GM12891 (cell line): ENCODE measurements at places on chromosomes 5 and 9.

DNA sequence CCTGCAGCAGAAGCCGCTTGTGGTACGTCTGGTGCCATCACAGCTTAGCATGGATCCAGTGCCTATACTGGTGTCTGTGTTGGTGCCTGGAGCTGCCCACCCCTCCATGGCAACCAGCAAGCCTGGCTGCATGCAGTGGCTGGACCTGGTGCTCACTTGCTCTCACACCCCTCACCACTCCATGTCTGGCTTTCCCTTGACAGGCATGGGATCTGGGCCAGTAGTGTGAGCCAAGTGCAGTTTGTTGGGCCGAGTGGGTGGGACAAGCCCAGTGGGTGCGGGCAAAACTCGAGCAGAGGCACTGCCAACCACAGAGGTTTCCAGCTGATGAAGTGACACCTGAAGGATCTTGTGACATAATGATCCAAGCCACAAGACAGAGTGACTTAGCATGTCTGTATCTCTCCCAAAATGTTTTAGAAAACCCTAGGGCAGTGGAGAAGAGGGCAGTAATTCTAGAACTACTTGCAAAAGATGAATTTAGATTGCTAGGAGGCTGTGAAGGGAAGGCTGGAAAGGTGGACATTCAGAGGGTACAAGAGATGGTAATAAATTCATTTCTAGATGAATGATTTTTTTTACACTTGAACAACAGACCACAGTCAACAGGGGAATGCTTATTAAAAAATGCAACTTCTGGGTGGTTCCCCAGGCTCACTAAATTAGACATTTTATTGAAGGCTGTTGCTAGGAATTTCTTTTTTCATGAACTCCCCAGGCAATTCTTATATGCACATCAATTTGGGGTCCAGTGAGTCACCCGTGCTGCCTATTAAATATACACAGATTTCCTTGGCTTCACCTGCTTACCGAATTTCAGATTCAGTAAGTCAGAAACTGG lies 660.3 kb downstream of the TLR4 start:
- no peak for DNase-seq

DNA sequence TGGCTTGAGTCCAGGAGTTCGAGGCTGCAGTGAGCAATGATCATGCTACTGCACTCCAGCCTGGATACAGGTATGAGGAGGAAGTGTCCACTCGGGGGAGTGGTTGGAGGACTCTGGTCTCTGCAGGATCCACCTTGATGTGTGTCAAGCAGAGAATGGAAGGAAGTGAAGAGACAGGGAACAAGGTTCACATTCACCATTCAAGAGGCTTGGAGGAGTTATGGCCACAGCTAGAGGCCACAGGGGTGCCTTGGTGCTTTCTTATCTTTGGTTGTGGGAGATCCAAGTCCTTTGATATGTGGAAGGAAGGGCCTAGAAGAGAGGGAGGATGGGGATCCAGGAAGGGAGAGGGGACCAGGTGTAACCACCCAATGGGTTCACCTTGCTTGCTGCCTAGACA lies 5.4 kb upstream of the CERCAM start:
- no peak for DNase-seq

DNA sequence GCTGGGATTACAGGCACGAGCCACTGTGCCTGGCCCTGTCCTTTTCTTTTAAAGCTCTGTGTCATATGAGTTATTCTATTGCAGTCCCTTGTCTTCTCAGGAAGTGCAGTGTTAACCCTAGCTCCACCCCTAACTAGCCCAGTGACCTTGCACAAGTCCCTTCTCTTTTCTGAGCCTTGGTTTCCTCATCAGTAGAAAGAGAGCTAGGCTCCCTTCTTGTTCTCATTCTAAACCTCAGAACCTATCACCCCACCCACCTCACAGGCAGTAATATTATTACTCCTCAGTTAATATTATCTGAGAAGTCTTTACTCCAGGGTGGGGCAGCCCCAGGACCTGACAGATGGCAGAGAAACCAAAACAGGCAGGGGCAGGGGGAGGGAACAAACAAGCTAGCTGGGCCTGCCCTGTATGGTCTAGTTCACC lies 7.2 kb downstream of the CYFIP2 start:
- DNase-seq = no peak

DNA sequence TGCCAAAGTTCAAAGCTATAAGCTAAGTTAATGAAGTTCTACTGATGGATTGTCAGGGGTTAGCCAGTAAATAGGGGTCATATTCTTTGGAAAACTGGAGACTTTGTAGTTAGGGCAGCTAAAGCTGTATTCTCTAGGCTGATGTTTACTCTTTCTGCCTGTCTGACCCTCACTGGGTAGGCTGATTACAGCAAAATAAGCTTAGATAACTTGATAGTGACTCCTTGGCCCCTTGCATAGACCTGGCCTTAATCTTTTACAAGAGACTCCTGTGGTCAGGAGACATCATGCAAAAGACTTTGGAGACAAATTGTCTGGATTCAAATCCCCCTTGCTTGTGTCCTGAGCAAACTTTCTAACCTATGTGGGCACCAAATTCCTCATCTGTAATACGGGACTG lies 314.4 kb upstream of the MSX2 start:
- no peak for DNase-seq

- DNase-seq = no peak
Measured at GRCh38 chr9:95193067-95193466, 124.4 kb downstream of the FANCC start.

GRCh38 chr5:7415123-7415522 lies 19.2 kb downstream of the ADCY2 start:
- DNase-seq = no peak

GRCh38 chr5:38157024-38157423 lies 101.3 kb upstream of the EGFLAM start:
- no peak for DNase-seq
